ENCODE measurements at places on chromosomes 11 and 22.

GRCh38 chr11:11359611-11360010 lies 6.6 kb upstream of the CSNK2A3 start:
- DNase-seq, result no peak

- DNase-seq, result no peak
These were observed 953.3 kb downstream of the METTL15 start for GRCh38 chr11:29061452-29061851.

DNA sequence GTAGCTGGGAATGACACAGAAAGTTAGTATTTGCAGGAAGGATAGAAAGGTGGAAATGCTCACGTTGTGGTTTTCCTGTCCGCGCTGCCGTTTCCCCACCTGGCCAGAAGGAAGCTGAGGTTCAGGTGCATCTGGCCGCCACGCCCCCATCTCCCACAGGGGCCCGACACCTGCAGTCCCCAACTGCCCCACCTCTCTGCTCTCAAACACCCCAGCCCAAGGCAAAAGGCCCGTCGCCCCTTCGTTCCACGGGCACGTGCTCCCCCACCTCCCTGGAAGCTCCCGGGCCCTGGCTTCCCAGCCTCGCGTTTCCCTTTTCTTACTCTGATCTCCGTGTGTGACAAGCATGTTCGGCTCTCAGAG lies 985.1 kb downstream of the BRD1 start:
- no peak for DNase-seq

DNA sequence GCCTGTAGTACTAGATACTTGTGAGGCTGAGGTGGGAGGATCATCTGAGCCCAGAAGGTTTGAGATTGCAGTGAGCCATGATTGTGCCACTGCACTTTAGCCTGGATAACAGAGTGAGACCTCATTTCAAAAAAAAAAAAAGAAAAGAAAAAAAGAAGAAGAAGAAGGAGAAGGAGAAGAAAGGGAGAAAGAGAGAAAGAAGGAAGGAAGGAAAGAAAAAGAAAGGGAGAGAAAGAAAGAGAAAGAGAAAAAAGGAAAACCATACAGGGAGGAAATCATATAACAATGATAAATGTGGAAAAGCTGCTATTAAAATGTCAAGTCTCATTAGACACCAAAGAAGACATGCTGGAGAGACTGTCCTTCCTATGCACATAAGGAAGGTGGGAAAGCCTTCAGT lies 5.7 kb upstream of the PRDM10 start:
- no peak for DNase-seq

DNA sequence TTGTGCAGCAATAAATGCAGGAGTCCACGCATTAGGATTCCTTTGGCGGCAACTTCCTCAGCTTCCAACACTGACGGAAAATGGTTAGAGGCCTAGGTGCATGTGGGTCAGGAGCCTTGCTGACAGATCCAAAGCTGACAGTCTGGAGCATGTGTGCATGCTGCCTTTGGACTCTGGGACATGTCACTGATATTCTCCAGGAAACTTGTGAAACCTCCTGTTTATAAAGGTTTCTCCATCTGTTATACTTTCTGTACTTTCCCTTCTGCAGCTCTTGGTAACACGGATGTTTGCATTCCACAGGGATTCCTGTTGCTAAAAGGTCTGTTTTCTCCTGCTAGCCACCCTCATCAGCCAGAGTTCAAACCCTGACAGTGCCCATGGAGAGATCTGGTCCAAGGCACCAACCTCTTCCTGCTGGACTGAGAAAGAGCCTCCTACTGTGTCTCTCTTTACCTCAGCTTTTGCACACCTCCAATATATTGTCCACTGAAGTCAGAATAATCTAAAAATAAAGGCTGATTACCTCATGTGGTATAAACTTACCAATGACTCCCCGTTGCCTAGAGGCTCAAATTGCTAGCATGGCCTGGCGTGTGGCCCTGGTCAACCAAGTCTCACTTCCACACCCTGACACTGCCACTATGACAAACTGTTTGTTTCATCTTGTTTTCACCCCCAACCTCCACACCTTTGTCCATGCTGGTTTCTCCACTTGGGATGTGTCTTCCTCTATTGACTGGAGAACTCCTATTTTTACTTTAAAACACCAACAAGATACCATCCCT lies 31.1 kb upstream of the LYVE1 start:
- DNase-seq, result no peak

- no peak for DNase-seq
These were observed 12.4 kb upstream of the MTMR3 start for GRCh38 chr22:29870574-29870973.

DNA sequence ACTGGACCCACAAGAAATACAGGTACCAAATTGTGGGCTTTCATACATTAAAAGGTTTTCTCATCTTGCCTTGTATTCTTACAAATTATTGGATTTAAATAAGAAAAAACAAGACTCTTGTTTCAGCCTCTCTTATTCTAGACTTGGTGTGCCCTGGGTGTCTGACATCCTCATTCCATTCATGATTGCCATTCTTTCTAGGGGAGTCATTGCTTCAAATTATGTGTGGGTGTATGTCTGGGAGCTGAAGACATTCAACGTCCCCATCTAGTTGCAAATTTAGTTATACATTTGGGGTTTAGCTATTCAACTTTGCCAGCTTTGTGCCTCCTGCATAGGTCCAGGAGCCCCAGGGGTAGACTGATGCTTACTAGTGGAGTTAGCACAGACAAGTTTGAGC lies 18.1 kb downstream of the MAML2 start:
- DNase-seq, result no peak

DNA sequence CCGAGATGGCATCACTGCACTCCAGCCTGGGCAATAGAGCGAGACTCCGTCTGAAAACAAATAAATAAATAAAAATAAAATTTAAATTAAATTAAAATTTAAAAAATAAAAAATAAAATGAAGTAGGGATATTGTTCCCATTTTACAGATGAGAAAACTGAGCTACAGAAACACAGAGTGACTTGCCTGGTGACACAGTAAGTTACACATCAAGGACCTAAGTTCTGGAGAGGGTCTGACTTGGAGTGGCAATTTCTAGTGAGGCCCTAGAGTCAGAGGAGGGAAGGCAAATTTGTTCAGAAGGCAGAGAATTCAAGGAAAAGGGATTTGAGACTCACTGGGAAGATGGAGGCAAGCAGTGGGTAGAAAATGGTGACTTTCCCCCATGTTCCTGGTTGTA lies 2.0 kb downstream of the SCGB1A1 start:
- no peak for DNase-seq

DNA sequence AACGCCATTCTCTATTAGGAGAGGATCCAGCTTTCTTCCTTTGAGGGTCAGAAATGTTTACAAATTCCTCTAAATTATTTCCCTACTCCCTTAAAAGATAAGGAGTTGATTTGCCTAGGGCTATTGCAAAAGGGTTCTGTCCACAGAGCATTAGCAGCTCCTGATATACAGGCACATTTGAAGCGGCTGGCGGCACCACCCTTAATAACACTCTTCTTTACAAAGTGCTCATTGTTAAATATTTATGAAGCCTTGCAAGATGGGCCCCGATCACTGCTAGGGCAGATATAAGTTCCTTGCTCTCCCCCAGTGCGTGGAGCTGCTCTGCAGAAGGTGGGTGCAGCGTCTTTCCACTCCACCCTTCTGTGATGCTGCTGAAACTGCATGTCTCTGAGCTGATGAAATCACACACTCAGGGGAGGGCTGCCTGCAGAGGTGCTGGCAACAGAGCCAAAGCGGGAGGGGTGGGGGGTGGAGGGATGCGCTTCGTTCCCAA lies 116.7 kb upstream of the NTM start:
- DNase-seq, result no peak

DNA sequence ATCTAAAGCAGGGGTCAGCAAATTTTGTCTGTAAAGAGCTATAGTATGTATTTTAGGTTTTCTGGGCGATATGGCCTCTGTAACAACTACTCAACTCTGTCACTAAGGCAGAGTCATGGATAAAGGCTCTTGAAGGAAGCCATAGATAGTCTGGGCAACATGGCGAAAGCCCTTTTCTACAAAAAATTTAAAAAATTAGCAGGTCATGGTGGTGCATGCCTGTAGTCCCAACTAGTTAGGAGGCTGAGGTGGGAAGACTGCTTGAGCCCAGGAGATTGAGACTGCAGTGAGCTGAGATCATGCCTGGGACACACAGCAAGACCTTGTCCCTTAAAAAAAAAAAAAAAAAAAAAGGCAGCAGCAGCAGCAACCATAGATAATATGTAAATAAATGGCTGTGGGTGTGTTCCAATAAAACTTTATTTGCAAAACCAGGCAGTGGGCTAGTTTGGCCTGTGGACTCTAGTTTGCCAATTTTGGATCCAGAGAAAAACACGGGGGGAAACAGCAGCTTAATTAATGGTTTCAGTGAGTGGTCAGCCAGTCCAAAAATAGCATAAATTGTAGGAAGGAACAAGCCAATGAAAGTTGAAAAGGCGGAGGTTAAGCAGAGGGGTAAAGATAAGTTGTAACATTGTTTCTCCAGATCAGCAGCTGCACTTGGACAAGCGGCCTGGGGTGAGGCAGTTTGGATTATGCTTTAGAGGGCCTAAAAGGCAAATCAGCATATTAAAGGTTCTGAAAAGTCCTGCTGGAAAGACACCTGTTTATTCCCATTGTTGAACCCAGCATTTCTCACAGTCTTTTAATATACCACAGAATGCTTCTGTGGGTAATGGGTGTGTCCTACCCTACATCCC lies 62.6 kb downstream of the KIAA1671 start:
- no peak for DNase-seq

GRCh38 chr11:19625438-19625837 lies 87.2 kb upstream of the NAV2 start:
- no peak for DNase-seq

- no peak for DNase-seq
These were observed 33.3 kb downstream of the ABTB2 start for GRCh38 chr11:34324466-34324865.

GRCh38 chr11:126334659-126335462 lies 20.6 kb upstream of the ST3GAL4 start:
- no peak for DNase-seq

DNA sequence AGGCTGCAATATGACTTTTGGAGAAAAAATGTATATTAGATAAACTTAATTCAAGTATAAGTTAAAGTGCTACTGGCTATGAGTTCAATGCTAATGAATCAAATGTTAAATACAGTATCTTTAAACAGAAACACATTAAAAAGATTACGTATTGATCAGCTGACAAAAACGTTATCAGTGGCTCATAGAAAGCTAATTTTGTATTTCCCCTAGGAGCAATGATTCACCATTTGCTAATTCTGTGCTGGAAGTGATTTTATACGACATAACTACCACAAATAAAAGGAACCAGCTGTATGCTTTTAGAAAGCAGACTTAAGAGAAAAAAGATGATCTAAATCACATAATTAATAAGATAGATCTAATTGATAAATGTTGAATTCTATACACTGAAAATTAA lies 43.6 kb downstream of the MRE11 start:
- no peak for DNase-seq

GRCh38 chr11:21037850-21038249 lies 368.5 kb downstream of the NELL1 start:
- no peak for DNase-seq

- DNase-seq, result no peak
These were observed 3.6 kb downstream of the IL18 start for GRCh38 chr11:112160091-112160848.

GRCh38 chr22:35892192-35892591 lies 136.4 kb downstream of the RBFOX2 start:
- no peak for DNase-seq

GRCh38 chr11:118055966-118056365 lies 20.9 kb upstream of the TMPRSS4 start:
- DNase-seq, result peak; percentile 28

GRCh38 chr11:44611088-44611487 lies 45.6 kb downstream of the CD82 start:
- DNase-seq, result no peak

DNA sequence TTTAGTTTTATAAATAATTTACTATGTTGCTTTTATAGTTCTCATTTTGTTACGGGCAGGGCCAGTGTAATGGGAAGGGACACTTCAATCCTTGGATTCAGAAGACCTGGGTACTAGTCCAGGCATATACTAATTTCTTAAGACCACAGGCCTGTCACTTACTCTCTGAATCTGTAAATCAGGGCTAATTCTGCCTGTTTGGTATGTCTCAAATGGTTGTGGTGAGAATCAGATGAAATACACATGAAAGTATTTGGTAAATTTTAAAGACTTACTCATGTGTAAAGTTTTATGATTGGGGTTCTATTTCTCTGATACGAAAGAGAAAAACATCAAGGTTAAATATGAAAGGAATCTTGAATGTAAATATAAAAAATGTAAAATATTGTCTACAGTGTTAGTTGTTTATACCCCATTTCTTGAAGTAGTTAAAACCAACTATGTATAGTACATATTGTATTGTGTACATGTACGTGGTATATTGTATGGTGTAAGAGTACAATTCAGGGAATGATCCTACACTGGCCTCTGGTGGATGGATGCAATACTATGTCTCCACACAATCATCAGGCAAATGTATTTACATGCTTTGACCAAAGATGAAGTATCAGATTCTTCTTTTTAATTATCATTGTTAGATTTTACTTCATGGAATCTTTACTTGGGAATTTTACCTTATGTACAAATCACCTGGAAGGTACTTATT lies 24.5 kb upstream of the RAG2 start:
- DNase-seq, result no peak

DNA sequence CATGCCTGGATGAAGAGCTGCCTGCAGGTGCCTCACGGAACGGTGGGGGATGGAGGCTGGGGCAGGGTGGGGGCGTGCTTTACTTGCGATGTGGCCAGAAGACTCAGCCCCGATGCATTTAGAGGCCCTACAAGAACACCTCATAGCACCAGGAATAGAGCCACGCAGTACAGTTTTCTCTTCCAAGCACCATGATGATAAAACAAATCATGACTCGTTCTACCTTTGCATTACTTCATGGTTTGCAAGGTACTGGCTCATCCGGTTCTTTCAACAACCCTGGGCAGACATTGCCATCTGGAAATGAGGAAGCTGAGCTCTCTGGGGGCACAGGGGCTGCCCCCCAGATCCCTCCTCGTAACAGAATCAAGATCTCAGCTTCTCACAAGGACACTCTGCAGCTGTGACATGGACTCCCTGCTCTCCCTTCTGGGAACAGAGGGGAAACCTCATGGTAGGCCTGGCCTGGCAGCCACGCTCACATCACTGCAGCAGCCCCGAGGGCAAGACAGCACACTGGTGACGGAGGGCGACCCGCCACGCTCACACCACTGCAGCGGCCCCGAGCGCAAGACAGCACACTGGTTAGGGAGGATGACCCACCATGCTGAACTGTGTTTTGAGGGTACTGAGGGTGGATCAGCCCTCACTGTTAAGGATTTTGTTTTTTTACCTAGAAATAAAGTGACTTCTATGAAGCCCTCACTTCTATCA lies 46.9 kb downstream of the PHF21B start:
- DNase-seq, result no peak

DNA sequence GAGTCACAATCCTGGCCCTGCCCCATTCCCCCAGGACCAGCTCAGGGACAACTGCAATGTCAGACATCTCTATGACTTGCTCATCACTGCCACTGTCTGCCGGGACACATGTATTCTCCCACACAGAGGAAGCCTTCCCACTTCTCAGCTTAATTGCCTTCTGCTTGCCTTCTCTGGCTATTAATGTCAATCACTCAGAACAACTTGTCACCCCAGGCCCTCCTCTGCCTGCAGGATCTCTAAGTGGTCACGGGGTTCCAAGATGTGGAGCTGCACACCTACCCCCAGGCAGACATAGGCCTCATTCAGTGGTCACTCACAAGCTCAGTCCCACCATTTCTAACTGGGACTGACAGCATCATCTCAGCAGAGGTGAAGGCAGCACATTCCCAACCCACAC lies 15.1 kb downstream of the PLEKHA7 start:
- no peak for DNase-seq
